Immature natural killer cell (primary cell): ENCODE measurements at places on chromosomes 1 and 21.

DNA sequence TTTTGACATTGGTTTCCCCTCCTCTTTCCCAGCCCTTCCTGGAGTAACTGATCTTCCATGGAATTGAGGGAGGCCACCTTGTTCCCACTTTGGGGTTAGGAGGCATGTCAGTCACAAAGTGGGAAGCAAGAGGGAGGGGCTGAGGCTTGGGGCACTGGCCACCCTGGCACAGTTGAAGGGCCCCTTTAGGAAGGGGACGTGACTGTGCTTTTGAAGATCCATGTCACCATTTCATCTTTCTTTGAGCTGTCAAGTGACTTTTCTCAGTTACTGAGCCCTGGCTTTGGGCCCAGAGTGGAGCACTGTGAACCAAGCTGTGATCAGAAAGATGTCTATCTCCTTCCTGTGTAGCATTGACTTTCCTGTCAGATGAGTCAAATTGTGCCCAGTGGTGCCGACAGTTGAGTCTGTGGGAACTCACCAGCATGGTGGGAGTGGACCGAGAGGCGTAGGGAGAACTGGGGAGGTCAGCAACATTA is 38.5 kb upstream of the TDRD10 start:
- peak; percentile 46 for DNase-seq

DNA sequence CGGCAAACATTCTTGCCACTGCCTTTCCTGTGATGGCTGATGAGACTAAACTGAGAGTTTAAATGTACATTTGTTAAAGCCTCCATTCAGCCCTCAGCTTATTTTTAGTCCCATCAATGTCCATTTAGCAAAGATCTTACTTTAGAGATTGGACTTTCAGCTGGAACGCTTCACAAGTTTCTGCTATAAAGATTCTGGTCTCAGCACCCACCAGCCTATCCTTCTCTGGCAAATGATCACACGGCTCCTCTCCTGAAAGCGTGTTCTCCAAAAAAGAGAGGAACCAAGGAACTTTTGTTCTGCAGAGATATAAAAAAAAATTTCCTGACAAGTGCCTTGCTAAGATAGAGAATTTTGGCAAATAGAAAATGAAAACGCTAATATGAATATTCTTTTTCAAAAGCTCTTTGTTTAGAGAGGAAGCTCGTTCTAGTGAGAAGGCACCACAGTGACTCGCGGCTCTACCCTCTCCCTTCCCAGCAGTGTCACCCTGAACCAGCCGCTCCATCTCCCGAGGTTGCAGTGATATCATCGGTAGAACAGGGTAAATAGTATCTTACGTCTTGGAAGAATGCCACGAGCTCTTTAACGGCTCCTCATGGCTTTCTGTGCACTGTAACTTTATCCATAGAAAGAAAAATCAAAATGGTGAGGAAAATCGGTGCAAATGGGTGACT is 200.2 kb downstream of the APP start:
- DNase-seq = no peak

GRCh38 chr1:9590201-9590600 is 1.5 kb downstream of the TMEM201 start:
- no peak for DNase-seq

GRCh38 chr1:49597436-49597835 is 426.3 kb downstream of the AGBL4 start:
- DNase-seq = no peak

DNA sequence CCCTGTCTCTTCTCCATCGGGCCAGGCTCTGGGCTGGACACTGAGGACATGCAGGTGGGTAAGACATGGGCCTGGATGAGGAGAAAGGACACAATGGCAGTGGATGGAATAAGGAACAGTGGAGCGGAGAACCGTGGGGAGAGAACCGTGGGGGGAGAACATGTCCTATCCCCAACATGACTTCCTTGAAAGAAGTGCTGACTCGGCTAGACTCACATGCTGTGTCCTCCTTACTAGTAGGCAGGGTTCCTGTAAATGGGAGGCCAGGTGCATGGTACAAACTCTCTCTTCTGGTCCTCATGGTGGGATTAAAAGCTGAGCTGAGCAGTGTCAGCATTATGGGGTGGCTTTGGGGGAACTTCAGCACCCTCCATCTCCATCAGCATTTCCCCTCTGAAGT is 137.4 kb upstream of the CSF3R start:
- DNase-seq = no peak
